PC-3 (cell line): ENCODE measurements at places on chromosomes 7 and 10. TPM values are rescaled to one million over a fixed set of nuclear protein-coding genes. Genes with fewer than 3 reads are reported as not detected.

GRCh38 chr7:108200326-108200725 lies 70.2 kb upstream of the LAMB4 start:
- H3K27ac ChIP-seq = no peak overlapping the region
- no peaks in the 10 kb centered on the region for H3K4me1 ChIP-seq
- no peaks in the 10 kb centered on the region for H3K36me3 ChIP-seq
- peak; percentile 35 for DNase-seq

DNA sequence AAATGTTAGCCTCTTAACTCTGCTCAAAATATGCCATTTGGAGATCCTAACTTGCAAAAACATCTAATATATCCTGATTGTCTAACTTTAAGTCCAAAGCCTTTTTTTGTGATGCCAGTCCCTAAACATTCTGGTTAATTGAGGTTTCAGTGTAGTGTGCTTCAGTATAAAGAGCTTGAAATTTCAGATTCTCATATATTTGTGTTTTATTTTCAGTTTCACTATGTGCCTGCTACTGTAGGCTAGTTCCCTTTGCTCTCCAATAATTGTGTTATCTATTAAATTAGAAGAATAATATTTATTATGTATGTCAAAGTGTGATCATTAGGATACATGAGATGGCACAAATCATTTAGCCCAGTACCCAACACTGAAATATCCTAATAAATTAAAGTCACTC lies 1361.2 kb downstream of the XPNPEP1 start:
- no peak for DNase-seq
- H3K27ac ChIP-seq = peak overlapping the region; percentile 45
- no peak overlapping the region for H3K4me3 ChIP-seq
- H3K4me1 ChIP-seq = peaks cover 34% of the 10 kb centered on the region
- H3K36me3 ChIP-seq = no peaks in the 10 kb centered on the region
- H3K27me3 ChIP-seq = no peaks in the 10 kb centered on the region

Gene BMS1
- 36.6 and 41.9 TPM in 2 replicates for total RNA-seq

- no peak overlapping the region for H3K27ac ChIP-seq
- H3K4me3 ChIP-seq = no peak overlapping the region
- DNase-seq = no peak
- peaks cover 9% of the 10 kb centered on the region for H3K4me1 ChIP-seq
- H3K36me3 ChIP-seq = no peaks in the 10 kb centered on the region
- H3K27me3 ChIP-seq = peaks cover 15% of the 10 kb centered on the region; the same call in 1 of the 2 replicates
These were observed 76.5 kb downstream of the FAM13C start for GRCh38 chr10:59285848-59286247.

- no peaks in the 10 kb centered on the region for H3K4me1 ChIP-seq
- no peaks in the 10 kb centered on the region; the same call in 1 of the 2 replicates for H3K36me3 ChIP-seq
- no peak for DNase-seq
- H3K27me3 ChIP-seq = peaks cover 30% of the 10 kb centered on the region
These were observed 46.7 kb upstream of the RBM33 start for GRCh38 chr7:155597753-155598140.

GRCh38 chr7:100679927-100680575 lies 6.5 kb downstream of the GNB2 start:
- H3K36me3 ChIP-seq = peaks cover 17% of the 10 kb centered on the region; the same call in 1 of the 2 replicates
- H3K27me3 ChIP-seq = no peaks in the 10 kb centered on the region
- no peak for DNase-seq
- no peak overlapping the region for H3K4me3 ChIP-seq
- H3K27ac ChIP-seq = no peak overlapping the region

- DNase-seq = peak; percentile 24
- H3K36me3 ChIP-seq = peaks cover 5% of the 10 kb centered on the region; the same call in 1 of the 2 replicates
- H3K27ac ChIP-seq = no peak overlapping the region
- no peaks in the 10 kb centered on the region for H3K27me3 ChIP-seq
- peaks cover 7% of the 10 kb centered on the region; the same call in 1 of the 2 replicates for H3K4me1 ChIP-seq
These were observed 3.9 kb downstream of the MTERF1 start for GRCh38 chr7:91876391-91877133.

- peak; percentile 54 for DNase-seq
- H3K4me3 ChIP-seq = no peak overlapping the region
- H3K4me1 ChIP-seq = no peaks in the 10 kb centered on the region
These were observed 23.9 kb downstream of the DRGX start for GRCh38 chr10:49371967-49372366.

GRCh38 chr7:152633504-152633903 lies 42.4 kb downstream of the XRCC2 start:
- H3K36me3 ChIP-seq = no peaks in the 10 kb centered on the region
- H3K27ac ChIP-seq = no peak overlapping the region
- H3K4me3 ChIP-seq = no peak overlapping the region
- DNase-seq = no peak
- H3K27me3 ChIP-seq = no peaks in the 10 kb centered on the region
- H3K4me1 ChIP-seq = no peaks in the 10 kb centered on the region

Gene PRF1
- not detected in 2 replicates for total RNA-seq

DNA sequence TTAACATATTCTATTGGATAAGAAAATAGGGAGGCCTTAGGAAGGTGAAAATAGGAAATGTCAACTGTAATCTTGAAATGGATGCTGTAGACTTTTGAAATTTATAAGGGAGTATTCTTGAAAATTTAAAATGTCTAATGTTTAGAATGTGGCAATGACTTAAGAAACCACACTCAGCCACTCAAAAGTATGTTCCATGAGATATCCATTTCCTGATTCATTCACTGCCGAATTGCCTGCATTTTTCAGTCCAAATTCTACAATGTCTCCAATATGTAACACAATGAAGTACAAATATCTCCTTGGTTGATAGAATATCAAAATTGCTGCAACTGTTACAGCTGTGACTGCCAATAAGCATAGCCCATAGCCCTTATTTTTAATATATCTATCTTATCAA lies 25.9 kb downstream of the PRKG1 start:
- H3K27me3 ChIP-seq = no peaks in the 10 kb centered on the region
- no peak overlapping the region for H3K27ac ChIP-seq
- H3K36me3 ChIP-seq = no peaks in the 10 kb centered on the region
- H3K4me3 ChIP-seq = no peak overlapping the region
- peaks cover 26% of the 10 kb centered on the region for H3K4me1 ChIP-seq

DNA sequence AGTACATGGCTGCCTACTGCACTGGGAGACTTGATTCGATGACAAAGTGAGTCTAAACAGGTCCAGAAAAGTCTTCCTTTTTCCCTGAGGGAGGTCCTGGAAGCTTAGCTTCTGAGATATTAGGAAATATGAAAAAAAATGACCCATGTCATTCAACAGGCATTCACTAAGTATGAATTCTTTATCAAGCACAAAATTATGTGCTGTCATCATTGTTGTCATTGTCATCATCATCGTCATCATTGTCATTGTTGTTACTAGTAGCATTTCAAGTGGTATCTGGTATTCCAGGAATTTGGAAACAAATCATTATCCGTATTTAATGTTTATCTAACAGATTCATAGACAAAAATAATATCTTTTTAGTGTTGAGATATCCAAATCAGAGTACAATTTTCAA lies 49.7 kb upstream of the HECTD2 start:
- H3K4me1 ChIP-seq = no peaks in the 10 kb centered on the region
- no peak overlapping the region for H3K4me3 ChIP-seq
- no peaks in the 10 kb centered on the region for H3K36me3 ChIP-seq
- no peak for DNase-seq
- no peak overlapping the region for H3K27ac ChIP-seq
- peaks cover 21% of the 10 kb centered on the region for H3K27me3 ChIP-seq

Gene INMT
- total RNA-seq = not detected in 2 replicates

DNA sequence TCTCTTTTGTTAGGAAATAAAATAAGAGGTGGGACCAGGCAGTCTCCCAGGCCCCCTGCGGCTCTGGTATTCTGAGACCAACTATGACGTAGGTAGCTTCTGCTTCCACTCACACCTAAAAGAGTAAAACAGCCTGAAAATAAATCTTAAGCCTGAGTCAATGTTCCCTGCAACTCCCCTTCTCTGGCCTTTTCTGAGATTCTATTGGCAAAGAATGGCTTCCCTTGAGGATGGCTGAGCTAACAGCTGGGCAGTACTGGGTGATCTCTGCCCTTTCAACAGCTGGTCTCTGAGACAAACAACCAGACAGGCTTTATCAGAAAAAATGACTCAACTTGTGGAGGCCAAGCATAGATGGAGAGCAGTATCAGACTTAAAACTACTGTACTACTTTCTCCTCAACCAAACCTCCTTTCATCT lies 58.7 kb downstream of the CREB3L2 start:
- no peaks in the 10 kb centered on the region for H3K36me3 ChIP-seq
- peaks cover 10% of the 10 kb centered on the region for H3K4me1 ChIP-seq
- no peak overlapping the region for H3K4me3 ChIP-seq
- H3K27me3 ChIP-seq = no peaks in the 10 kb centered on the region
- no peak for DNase-seq

DNA sequence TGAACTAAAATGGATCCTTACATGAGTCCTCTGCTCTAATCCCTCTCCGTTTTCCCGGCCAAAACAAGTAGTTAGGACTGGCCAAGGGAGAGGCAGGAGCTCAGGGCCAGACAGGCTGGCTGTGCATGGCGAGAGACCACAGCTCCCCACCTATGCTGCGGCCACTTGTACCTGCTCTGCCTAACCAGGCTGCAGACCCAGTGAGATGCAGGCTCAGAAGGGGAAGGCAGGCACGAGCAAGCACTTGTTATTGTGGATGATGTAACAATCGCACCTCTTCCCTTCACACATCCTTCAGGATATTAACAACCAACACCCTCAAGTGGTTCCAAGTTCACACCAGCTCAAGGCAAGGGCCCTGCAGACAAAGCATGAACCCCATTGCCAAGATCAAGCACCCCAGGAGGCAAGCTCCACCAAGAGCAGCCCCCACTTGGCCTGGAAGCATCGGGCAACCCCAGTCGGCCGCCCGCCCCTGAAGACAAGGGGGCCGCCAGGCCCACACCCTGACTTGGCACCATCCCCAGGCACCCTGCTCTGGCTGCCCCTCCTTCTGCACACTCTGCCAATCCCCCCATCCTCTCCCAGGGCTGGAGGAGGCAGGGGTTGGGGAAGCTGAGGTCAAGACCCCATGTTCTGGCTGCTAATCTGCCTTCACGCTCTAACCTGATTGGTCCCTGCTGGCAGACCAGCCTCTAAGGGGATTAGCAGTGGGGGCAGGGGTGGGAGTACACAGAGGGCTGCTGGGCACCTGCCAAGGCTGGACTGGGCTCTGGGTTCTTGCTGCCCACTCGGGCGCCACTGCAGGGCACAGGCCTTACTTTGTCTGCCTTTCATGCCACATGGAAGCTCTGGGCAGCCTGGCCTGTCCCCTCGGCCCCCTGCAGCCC lies 111.3 kb downstream of the SLIT1 start:
- H3K27ac ChIP-seq = no peak overlapping the region
- H3K4me3 ChIP-seq = no peak overlapping the region
- no peaks in the 10 kb centered on the region for H3K4me1 ChIP-seq
- DNase-seq = no peak
- 0 out of 2 replicates have a peak, but pooled peaks cover 5% of the 10 kb centered on the region for H3K27me3 ChIP-seq
- H3K36me3 ChIP-seq = no peaks in the 10 kb centered on the region

DNA sequence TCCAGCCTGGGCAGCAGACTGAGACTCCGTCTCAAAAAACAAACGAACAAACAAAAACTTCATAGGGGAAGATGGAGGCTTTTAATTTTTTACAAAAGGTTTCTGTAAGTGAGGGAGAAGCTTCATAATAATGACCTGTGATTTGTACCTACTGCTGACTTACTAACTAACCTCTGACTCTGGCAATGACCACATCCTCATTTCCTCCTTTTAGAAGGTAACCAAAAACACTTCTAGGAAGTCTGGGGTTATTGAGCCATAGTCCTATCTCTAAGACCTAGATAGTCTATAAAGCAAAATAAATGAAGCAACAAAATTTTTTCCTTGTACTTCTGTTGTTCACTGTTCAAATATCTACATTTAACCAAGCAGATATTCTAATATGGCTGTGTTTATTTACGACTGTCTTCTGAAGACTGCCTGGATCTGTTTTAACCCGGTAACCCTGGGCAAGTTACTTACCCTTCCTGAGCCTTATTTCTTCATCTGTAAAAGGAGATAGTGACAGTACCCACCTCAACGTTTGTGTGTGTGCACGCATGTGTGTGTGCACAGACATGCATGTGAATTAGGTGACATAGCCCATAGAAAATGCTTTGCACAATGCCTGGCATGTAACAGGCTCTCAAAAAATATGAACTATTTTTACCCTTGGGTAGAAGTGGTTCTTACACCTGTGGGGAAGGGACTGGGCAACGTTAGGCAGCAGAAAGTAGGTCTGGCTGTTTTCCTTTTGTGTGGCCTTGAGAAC lies 30.8 kb upstream of the SMNDC1 start:
- peaks cover 30% of the 10 kb centered on the region for H3K4me1 ChIP-seq
- no peaks in the 10 kb centered on the region for H3K36me3 ChIP-seq
- 0 out of 2 replicates have a peak overlapping the region, but pooled peaks have one; percentile 7 for H3K4me3 ChIP-seq
- no peaks in the 10 kb centered on the region for H3K27me3 ChIP-seq
- H3K27ac ChIP-seq = peak overlapping the region; percentile 77
- DNase-seq = no peak

DNA sequence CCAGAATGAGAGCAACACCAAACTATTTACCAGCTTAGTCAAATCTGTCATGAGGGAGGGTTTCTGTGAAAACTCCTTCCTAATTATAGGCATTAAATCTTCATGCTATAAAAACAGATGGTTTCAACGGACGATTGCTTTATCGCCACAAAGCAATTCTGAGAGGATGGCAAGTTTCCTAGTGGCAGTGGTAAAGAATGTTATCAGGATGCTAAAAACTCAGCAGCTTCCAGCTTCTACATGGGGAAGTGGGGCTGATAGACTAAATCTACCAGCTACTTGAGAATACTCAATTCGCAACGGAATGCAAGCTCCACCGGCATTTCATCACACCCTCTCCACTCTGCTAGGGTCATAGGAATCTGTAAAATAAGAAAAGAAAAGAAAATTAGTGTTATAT lies 41.8 kb downstream of the JCAD start:
- H3K27ac ChIP-seq = no peak overlapping the region
- H3K4me1 ChIP-seq = no peaks in the 10 kb centered on the region
- H3K4me3 ChIP-seq = no peak overlapping the region
- no peaks in the 10 kb centered on the region for H3K36me3 ChIP-seq
- no peaks in the 10 kb centered on the region for H3K27me3 ChIP-seq
- no peak for DNase-seq

Gene HTR5A
- not detected in 2 replicates for total RNA-seq

Gene LRIT1
- not detected in 2 replicates for total RNA-seq

GRCh38 chr10:83848677-83849076 lies 290.6 kb upstream of the GHITM start:
- DNase-seq = no peak
- H3K27me3 ChIP-seq = no peaks in the 10 kb centered on the region
- H3K4me1 ChIP-seq = no peaks in the 10 kb centered on the region
- no peaks in the 10 kb centered on the region for H3K36me3 ChIP-seq

GRCh38 chr7:5774790-5775189 lies 6.7 kb downstream of the RNF216 start:
- H3K36me3 ChIP-seq = peaks cover 6% of the 10 kb centered on the region; the same call in 1 of the 2 replicates
- peaks cover 10% of the 10 kb centered on the region for H3K4me1 ChIP-seq
- no peak overlapping the region for H3K27ac ChIP-seq
- H3K27me3 ChIP-seq = no peaks in the 10 kb centered on the region
- DNase-seq = no peak
